ENCODE measurements at places on chromosomes 16 and 17.
A peak's percentile ranks its signal among the peaks of the same experiment; 100 is the strongest.

DNA sequence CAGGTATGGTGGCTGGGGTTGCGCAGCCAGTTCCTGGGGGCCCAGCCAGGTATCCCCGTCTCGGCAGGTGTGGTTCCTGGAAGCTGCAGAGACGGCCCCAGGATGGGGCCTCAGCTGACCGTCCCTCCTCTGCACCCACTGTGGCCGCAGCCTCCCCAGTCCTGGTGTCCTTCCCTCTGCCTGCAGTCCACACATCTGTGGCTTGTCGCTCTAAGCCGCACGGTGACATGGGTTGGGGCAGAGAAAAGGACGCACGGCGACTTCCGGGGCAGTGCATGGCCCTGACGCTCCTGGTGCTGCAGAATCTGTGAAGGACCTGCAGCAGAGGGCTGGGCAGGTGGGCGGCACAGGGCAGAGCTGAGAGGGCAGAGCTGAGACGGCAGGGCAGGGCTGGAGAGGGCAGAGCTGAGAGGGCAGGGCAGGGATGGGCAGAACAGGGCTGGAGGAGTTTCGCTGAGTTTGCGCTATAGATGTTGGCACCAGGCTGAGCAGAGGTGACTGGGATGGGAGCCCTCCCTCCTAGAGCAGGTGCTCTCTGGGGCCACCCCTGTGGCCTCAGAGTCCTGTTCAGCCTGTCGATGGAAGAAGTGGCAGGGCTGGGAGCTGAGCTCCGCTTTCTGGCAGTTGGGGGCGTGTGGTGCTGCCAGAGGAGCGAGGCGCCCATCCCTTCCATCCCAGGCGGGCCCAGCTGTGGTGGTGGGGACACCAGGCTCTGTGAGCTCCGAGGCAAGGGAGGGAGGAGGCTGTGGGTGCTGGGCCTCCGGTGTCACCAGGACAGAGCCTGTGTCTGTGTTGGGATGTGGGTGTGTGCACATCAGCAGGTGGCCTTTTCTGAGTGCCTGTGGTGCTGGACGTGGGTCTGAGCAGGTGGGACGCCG is 23.0 kb downstream of the TSC2 start:
- DNase-seq: no peak
- no peaks in the 10 kb centered on the region for H3K4me1 ChIP-seq
- no peaks in the 10 kb centered on the region for H3K27me3 ChIP-seq
- no peak overlapping the region for H3K4me3 ChIP-seq
- H3K36me3 ChIP-seq: peaks cover 77% of the 10 kb centered on the region
- no peak overlapping the region for H3K27ac ChIP-seq

- H3K36me3 ChIP-seq: no peaks in the 10 kb centered on the region
- H3K4me3 ChIP-seq: no peak overlapping the region
- no peak for DNase-seq
- H3K4me1 ChIP-seq: no peaks in the 10 kb centered on the region
- no peak overlapping the region for H3K27ac ChIP-seq
- no peaks in the 10 kb centered on the region for H3K27me3 ChIP-seq
Observed at GRCh38 chr17:14351493-14351892, 50.6 kb downstream of the HS3ST3B1 start.

DNA sequence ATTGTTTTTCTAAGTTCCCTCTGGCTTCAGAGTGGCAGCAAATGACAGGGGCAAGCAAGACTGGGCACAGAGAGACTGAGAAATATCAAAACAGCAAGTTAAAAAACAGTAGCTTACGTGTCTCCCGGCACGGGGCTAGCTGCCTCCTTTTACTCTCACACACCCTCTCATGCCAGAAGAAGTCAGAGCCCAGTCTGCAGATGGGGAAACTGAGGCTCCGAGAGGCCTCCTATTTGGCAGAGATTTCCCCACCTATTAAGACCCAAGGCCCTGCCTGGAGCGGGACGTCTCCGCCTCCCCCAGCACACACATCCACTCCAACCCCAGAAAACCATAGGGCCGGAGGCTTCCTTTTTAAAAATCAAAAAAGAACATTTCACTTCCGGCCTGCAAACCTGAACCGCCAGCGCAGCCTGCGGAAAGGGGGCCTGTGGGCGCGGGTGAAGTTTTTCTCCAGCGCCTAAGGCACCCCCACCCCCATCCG is 832 bp downstream of the CARHSP1 start:
- H3K27ac ChIP-seq: peak overlapping the region; percentile 48
- no peaks in the 10 kb centered on the region for H3K27me3 ChIP-seq
- no peak for DNase-seq
- H3K4me3 ChIP-seq: peak overlapping the region; percentile 81

DNA sequence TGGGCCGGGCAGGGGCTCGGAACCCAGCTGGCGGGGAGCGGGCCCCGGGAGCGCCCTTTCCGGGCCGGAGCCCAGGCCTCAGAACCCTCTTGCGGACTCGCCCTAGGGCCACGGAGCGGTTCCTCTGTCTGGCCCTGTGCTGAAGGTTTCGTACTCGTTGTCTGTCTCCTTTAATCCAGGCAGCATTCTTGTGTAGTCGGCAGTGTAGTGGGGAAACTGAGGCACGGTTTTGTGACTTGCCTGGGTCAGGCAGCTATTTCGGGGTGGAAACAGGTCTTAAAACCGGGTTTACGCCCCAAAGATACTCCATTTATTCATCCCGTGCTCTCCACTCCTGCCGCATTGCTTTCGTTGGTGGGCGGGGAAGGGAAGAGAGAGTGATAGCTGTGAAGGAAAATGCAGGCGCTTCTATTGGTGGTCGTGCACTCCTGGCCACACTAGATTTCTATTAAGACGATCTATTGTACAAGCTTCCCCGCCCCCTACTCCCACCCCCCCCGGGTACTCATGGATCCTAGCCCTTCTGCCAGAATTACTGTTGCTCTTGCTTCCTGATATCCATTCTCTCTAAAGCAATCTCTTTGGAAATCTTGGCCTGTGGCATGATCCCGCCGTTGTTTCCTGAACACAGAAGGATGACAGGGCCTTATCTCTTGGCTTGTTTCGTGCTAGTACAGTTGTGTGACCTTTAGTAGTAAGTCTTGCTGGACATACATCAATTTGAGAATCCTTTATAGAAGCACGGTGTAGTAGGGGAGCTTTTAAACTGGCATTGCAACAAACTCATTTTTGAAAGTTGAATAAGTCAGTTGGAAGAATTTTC is 751 bp downstream of the DCAF7 start:
- H3K27ac ChIP-seq: peak overlapping the region; percentile 89
- DNase-seq: no peak
- peaks cover 14% of the 10 kb centered on the region for H3K4me1 ChIP-seq
- H3K27me3 ChIP-seq: no peaks in the 10 kb centered on the region

DNA sequence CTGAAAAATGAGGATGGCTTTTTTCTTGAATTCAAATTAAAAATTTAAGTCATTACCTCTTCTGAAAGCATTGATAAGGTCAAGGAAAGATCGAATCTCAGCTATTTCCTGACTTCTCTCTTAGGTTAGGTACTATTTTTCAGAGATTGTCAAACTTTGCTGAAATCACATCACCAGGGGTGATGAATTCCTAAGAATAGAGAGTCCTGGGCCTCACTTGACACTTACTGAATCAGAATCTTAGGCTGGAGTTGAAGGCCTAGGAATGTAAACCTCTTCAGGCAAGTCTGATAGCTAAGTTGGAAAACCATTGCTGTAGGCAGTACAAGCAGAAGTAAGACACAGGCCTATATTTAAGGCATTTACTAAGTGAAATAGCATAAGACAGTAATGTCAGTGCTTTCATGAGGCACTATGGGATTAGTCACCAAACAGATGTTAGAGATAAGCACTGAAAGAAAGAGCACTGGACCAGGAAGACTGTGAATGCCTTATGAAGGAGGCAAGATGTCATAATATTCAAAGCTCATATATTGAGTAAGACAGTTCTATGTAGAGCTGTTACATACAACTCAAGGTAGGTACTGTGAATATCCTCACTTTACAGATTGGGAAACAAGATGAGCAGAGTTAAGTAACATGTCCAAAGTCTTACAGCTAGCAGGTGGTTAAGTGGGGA is 21.5 kb downstream of the DCAF7 start:
- no peaks in the 10 kb centered on the region for H3K4me1 ChIP-seq
- H3K4me3 ChIP-seq: no peak overlapping the region
- no peak overlapping the region for H3K27ac ChIP-seq

DNA sequence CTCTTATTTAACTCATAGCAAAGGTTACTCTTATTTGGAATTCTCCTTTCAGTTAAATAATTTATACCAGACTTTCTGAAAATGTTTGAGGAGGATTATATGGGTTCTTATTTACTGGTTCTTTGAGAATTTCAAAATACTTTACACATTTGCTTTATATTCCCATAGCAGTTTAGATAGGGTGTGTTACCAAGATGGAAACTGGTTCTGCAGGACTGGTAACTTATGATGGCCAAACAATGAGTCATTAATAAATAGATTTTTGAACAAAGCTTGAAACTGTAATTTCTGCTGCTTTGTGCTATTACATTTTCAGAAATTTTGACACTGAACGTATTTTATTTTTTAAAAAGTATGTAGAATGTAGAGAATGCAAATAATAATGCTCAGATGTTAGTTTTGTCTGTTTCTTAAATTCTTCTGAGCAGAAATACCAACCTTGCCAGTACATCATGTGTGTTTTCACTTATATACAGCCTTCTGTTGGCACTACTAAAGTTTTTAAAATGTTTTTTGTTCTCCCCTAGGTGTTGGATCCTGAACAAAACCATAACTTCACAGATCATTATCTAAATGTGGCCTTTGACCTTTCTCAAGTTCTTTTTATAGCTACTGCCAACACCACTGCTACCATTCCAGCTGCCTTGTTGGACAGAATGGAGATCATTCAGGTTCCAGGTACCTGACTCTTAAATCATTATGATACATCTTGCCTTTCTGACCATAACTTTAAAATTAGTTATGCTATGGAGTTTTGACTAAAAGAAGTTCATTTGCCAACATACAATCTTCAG is 48.3 kb upstream of the ABCC11 start:
- H3K4me3 ChIP-seq: no peak overlapping the region
- no peaks in the 10 kb centered on the region for H3K4me1 ChIP-seq
- no peak overlapping the region for H3K27ac ChIP-seq
- H3K27me3 ChIP-seq: no peaks in the 10 kb centered on the region
- H3K36me3 ChIP-seq: peaks cover 13% of the 10 kb centered on the region
- no peak for DNase-seq

GRCh38 chr16:88116121-88116520 is 164.9 kb downstream of the BANP start:
- H3K27ac ChIP-seq: no peak overlapping the region

DNA sequence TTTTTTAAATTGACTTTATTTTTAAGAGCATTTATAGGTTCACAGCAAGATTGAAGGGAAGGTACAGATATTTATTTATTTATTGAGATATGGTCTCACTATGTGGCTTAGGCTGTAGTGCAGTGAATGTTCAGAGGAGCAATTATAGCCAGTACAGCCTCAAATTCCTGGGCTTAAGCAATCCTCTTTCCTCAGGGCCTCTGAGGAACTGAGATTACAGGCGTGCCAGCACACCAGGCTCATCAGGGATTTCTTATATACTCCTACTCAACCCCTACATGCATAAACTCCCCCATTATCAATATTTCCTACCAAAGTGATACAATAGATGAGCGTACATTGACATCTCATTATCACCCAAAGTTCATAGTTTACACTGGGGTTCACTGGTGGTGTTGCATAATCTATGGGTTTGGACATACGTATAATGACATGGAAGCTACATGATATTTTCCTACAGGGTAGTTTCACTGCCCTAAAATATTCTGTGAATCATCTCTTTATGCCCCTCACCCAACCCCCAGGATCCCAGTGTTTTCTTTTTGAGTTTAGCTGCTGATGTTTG is 33.5 kb downstream of the HS3ST3B1 start:
- H3K4me1 ChIP-seq: no peaks in the 10 kb centered on the region
- H3K27ac ChIP-seq: no peak overlapping the region
- no peak for DNase-seq
- no peaks in the 10 kb centered on the region for H3K27me3 ChIP-seq

DNA sequence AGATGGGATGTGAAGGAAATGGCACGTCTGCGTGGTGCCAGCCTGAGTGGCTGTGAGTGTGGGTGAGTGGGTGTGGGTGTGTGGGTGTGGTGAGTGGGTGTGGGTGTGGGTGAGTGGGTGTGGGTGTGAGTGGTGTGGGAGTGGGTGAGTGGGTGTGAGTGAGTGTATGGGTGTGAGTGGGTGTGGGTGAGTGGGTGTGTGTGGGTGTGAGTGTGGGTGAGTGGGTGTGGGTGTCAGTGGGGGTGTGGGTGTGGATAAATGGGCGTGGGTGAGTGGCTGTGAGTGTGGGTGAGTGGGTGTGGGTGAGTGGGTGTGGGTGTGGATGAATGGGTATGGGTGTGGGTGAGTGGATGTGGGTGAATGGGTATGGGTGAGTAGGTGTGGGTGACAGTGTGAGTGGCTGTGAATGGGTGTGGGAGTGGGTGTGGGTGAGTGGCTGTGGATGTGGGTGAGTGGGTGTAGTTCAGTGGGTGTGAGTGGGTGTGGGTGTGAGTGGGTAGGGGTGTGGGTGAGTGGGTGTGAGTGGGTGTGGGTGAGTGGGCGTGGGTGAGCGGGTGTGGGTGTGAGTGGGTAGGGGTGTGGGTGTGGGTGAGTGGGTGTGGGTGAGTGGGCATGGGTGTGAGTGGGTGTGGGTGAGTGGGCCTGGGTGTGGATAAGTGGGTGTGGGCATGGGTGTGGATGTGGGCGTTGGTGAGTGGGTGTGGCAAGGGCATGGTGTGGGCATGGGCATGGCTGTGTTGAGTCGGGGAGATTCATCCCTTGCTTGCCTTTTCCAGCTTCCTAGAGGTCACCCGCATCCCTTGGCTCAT is 80.8 kb downstream of the ZDHHC7 start:
- no peak overlapping the region for H3K4me3 ChIP-seq
- H3K27ac ChIP-seq: peak overlapping the region; percentile 5
- no peaks in the 10 kb centered on the region for H3K27me3 ChIP-seq
- no peaks in the 10 kb centered on the region for H3K4me1 ChIP-seq
- DNase-seq: no peak

- H3K4me3 ChIP-seq: no peak overlapping the region
- no peak for DNase-seq
- no peaks in the 10 kb centered on the region for H3K27me3 ChIP-seq
- H3K36me3 ChIP-seq: no peaks in the 10 kb centered on the region
Observed at GRCh38 chr16:63185235-63185780, 1149.1 kb upstream of the CDH8 start.

DNA sequence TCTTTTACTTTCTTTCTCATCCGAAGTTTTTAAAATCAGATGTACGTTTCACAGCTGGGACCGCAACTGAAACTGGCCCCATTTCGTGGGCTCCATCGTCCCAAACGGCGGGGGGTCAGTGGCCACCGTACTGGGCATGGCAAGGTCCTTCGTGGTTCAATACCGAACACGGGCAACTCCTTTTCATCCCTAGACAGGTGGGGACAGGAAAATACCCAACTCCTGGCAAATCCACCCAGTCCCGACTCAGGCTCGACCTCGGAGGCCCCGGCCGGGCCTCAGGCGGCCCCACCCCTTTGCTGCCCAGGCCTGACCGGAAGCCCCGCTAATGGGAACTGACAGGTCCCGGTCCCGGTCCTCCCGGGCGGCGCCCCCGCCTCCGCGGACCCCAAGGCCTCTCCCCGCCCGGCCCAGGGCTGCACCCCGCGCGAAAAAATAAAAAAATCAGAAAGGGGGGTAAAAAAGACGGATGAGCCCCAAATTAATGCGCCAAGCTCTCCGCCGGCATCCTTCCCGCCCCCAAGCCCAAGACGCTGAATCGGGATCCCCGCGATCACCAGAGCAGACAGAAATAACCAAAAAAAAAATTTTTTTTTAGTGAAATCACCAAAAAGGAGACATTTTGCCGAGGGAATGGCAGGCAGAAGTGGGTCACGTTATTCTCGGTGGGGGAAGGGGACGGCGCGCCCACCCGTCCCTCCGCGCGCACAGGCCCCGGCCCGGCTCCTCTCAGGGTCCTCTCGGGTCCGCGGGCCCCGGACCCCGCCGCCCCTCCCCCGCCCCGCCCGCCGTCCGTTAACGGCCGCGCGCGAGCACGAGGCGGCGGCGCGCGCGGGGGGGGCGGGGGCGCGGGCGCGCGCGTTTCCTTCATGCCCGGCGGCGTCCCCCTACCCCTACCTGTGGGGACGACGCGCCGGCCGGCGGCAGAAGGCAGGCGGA is 562 bp downstream of the ZC3H7A start:
- peak overlapping the region; percentile 86 for H3K27ac ChIP-seq
- no peak for DNase-seq
